ENCODE measurements at places on chromosomes 2 and 18.

- DNase-seq: no peak
These were observed 174.5 kb downstream of the MAIP1 start for GRCh38 chr2:200129721-200130462.

- DNase-seq: no peak
These were observed 51.3 kb downstream of the USP34 start for GRCh38 chr2:61419570-61419969.

DNA sequence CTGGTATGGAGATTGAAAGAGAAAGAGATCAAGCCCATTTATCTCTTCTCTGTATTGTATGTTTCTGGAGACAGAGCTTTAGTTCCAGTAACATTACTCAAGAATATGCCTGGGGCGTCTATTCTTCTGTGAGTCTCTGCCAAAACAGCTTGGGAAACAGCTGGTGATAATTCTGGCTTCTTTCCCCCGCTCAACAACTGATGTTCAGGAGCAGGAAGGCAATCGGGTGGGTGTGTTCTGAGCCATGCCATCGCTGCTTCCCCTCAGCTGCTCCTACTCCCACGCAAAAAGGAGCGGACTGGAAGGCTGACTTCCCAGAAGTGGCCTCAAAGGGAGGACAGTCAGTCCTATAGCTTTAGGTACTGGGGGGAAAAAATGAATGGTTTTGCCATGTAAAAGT lies 695.1 kb downstream of the PLCL1 start:
- no peak for DNase-seq

GRCh38 chr2:150491943-150492342 lies 4.5 kb upstream of the RND3 start:
- no peak for DNase-seq

- DNase-seq: no peak
These were observed 3.6 kb upstream of the PLB1 start for GRCh38 chr2:28492282-28492681.

DNA sequence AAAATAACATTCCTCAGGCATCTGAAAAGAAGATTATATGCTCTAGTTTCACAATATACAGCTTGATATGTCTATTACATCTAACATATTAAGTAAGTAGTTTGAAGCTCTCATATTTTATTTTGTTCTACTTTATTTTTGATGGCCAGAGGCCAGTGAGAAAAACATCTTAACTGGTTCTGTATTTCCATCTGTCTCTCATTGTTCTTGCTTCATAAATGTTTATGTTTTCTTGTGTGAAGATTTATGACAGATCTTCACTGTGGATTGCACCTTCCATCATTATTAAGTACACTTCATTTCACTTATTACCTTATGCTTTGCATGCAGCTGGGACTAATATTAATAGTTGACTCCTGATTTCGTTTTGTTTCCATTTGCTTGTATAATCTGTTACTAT lies 511.2 kb downstream of the TSN start:
- peak; percentile 90 for DNase-seq

- no peak for DNase-seq
These were observed 378.6 kb downstream of the DPP10 start for GRCh38 chr2:114821055-114821454.

DNA sequence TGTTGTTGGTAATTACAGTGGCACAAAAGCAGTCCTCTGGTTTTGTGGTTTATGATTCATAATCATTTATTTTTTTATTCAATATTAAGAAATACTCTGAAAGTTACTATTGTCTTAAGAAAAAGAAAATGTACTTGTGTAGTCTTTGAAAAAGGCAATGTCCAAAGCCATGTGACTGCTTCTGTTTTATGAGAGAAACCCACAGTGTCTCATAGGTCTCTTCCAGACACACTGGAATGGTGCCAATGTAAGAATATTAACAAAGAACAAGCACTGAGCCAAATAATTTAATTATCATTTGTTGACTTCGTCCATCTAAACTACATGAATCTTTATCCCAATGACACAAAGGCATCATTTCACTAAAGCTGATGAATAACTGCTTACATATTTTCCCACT lies 62.5 kb downstream of the RPRM start:
- no peak for DNase-seq

GRCh38 chr2:60719331-60719730 lies 36.7 kb upstream of the PAPOLG start:
- DNase-seq: no peak

DNA sequence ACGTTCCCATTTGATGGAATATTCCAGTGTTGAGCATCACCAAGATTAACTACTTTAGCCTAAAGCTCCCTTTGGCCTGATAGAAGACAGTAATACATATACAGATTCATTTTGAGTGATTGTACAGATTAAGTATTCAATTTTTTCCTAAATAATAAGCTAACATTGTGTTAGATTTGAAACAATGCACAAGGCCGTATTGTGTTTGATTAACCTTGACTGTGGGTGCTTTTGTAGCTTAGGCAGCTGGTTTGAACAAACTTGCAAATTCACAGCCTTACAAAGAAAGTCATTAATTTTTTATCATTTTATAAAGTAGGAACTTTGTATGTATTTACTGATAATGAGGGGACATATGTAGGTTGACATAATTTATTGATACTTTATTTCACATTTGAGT lies 29.6 kb downstream of the NABP1 start:
- DNase-seq: no peak

- no peak for DNase-seq
These were observed 432.2 kb upstream of the TRIB2 start for GRCh38 chr2:12284487-12284886.

DNA sequence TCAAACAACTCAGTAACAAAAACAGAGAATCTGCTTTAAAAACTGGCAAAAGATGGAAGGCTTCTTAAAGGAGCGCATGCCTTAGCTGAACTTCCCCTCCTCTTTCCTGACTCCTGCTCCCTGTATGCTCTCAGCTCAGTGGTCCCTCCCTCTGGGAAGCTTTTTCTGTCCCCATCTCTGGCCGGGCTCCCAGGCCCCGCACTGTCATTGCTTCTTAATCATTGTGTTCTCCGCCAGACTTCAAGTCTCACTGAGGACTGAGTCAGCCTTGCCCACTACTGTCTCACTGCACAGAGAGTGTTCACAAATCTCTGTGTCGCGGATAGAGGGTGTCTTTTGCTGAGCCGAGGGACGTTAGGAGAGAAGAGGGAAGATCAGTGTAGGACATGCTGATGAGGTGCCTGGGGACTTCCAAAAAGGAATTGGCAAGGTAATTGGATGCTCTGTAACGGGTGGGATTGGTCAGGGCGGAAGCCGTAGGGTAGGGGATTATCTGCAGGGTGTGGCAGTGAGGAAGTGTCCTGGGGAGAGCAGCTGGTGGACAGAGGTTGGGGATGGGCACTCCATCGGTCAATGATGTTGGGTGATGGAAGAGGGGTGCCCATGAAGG lies 16.2 kb downstream of the TOGARAM2 start:
- no peak for DNase-seq

GRCh38 chr2:135050132-135050531 lies 2.0 kb upstream of the RAB3GAP1 start:
- no peak for DNase-seq

DNA sequence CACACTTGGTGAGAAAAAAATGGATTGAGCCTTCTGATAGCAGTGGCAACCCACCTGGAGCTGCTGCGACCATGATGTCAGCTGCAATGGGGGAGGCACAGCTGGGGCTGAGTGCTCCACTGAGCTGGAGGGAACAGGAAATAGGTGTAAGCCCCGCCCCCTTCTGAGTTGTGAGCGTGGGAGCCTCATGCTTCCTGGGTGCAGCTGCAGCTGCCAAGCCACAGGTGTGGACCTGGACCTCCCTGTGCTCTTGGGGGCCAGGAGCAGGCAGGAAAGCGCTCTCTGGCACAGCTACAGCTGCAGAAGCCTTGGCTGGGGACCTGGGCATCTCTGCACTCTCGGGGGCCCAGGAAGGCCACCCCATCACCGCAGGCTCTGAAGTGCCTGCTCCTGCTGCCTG lies 970.6 kb downstream of the DCDC2C start:
- no peak for DNase-seq

DNA sequence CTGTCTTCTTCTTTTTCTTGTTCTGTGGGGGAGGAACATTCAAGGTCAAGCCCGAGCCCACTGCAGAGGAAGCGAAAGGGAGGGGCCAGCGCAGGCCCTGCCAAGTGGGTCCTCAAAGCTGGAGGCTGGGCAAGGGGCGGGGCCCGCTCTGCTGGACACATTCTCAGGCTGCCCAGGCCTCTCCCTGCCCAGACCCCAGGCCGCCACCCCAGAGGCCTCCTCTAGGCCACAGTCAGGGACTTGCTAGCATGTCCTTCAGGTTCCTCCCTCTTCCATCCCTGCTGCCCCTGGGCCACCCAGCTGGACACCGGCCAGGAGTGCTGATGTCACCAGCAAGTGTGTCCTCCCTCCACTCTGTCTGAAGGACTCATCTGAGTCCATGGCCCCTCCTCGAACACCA lies 44.1 kb downstream of the KIF1A start:
- no peak for DNase-seq

- DNase-seq: no peak
These were observed 17.7 kb downstream of the GULP1 start for GRCh38 chr2:188309364-188309763.

GRCh38 chr2:224417361-224417729 lies 15.4 kb upstream of the FAM124B start:
- no peak for DNase-seq

DNA sequence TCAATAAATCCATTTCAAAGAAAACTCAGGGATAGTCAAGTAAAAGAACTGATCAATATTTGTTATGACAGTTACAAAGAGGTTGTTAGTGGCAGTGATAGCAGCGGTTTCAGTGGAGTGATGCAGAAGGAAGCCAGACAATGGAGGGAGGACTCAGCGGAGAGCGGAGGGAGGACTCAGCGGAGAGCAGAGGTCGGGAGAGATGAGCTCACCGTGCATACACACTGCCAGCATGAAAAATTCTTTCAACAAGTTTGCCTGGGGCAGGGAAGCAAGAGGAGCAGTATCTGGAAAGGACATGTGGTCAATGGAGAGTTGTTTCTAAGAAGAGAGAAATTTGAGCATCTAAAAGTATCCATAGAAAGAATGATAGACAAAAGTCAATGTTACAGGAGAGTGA lies 60.9 kb upstream of the BCL11A start:
- no peak for DNase-seq

GRCh38 chr18:5969989-5970403 lies 74.7 kb upstream of the TMEM200C start:
- DNase-seq: no peak

DNA sequence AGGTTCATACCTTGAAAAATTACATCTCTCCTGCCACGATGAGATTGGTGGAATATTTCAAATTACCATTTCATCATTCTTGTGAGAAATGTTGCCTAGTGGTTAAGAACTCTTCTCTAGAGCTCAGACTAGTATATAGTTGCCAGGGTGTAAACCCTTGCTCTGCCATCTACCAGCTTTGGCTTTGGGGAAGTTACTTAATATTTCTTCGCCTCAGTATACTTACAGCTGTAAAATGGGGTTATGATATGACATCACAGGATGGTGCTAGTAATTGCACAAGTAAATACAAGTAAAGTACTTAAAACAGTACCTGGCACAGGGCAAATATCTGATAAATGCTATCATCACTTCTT lies 1.5 kb downstream of the SPOPL start:
- no peak for DNase-seq

DNA sequence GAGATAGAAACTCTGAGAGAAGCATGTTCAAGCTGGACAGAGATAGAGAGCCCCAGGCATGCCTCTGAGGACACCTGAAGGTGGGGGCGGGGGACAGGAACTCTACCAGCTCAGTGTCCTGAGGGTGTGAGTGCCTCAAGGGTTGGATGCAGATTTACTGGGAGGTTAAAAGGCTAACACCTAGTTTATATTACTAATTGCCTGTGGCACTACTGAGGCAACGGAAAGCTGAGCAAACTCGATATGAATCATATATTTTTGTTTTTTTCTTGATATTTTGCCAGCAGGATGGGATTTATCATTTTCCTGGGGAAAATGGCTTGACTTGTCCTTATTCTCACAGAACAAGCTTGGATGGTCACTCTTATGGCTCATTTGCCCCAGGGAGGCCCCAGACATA lies 319.5 kb downstream of the ALK start:
- no peak for DNase-seq

- DNase-seq: no peak
These were observed 98.9 kb upstream of the LGALSL start for GRCh38 chr2:64354857-64355680.

DNA sequence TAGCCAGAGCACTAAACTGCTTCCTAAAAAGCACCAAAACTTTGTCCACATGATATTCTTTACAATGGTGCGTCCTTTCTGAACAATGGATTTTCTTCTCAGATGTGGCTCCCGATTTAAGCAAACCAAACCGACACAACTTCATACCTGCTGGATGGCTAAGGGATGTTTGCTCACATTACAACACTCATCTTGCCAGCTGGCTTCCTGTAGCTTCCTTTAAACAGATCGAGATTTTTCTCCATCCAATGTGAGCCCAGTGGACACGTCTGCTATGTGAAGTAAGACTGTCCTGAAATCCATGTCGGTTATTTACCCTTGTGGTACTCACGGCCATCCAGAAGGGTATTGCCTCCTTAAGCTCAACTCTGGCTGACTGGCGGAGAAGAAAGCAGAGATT lies 126.5 kb downstream of the MAPK4 start:
- no peak for DNase-seq

DNA sequence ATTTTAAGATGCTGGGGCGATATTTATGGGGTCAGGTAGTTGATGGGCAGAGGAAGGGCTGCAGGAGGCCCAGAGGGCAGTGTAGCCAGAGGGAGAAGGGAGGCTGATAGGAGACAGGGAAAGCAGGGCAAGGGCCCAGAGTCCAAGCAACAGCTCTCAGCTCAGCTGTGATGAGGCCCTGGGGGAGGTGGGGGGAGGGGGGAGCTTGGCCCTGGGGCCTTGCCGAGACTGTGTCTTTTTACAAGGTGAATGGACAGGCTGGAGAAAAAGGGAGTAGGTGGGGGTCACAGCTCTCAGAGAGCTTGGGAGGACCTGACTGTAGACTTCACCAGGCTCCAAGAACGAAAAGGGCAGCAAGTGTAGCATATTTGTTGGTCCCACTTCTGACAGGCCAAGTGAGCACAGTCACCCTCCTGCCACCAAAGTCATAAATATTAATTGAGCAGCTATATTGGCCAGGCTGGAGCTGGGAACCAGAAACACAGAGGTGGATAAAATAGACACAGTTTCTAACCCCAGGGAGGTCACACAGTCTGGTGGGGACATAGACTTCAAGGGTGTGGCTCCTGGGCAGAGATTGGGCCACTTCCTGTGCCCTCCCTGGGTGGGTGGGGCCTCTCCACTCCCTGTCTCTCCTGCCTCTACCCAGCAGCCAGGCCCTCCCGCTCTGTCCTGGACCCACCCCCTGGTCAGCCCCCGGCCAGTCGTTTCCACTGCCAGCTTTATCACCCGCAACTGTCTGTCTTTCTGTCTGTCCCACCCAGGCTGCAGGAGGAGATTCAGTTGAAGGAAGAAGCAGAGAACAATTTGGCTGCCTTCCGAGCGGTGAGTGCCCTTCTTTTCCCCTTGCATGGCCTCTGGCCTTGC lies 1.4 kb downstream of the DES start:
- DNase-seq: no peak

- DNase-seq: no peak
These were observed 267.0 kb downstream of the PTH2R start for GRCh38 chr2:208673631-208674030.

All from NCI-H446 treated with DMSO at 0.1 percent for 48 hours (cell line).